Left lung (tissue), 14 donors: ENCODE measurements at places on chromosomes 2 and 18. TPM values are rescaled to one million over a fixed set of nuclear protein-coding genes. Genes with fewer than 3 reads are reported as not detected.

DNA sequence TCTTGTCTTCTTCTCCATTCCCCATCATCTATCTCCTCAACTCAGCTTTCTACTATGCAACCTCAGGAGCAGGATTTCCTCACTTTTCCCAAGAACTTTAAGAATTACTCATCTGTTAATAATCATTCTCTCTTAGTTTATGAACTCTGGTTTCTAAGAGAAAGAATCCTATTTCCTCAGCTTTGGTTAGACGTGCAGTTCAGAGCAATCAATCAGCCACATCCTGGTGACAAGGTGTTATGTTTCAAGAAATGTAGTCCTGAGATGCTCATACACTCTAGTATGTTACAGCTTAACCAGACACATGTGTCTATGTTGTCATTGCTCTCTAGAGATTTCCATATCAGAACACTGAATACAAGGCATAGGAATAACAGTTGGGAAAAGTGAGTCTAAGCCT lies 277.9 kb downstream of the MBD2 start:
- no peak for DNase-seq

DNA sequence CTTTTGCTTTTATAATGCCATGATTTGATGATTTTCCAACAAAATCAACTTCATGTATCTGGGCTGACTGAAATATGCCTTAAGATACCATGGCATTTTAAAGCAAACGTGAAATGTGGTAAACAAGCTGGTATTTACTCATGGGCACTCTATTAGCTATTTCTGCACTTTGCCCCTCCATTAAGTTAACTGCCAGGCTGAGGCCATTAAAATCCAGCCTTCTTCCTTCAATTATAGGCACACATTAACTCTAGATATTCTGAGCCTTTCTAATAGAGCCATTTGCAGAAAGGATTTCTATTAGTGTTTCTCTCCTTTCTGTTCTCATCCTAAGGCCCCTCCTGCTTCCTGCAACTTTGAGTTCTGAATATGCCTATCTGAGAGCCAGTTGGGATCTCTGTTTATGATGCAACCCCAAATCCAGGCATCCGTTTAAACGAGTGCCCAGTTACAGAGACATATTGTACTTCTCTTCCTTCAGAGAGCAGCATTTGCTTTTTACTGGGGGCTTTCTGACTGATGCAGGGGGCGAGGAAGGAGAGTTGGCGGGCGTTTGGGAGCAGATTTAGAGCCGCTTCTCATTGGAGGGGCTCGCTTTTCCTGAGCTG lies 1.6 kb upstream of the KCNJ3 start:
- no peak for DNase-seq

DNA sequence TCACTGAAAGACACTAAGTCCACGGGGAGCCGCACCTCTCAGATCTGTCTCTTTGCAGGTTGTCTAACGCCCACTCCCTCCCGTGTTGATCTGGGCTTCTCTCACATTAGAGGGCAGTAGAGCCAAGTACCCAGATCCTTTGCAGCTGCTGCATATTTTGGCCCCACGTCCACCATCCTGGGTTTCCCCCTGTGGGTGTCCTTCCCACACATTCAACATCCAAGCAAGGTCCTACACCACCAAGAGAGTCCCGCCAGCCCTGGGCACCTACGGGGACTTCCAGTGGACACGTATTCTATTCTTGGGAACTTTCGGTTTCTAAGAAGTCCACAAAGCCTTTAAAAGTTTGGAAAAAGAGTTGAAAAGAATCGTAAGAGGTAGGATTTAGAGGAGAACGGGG lies 116.6 kb downstream of the ATL2 start:
- no peak for DNase-seq

- no peak for DNase-seq
These were observed 46.1 kb upstream of the SH3BP4 start for GRCh38 chr2:234905547-234906265.

GRCh38 chr2:183579686-183580085 lies 455.4 kb downstream of the NUP35 start:
- DNase-seq: no peak

PRKD3 gene
- polyA plus RNA-seq: 53.6 TPM

- DNase-seq: no peak
These were observed 657.0 kb upstream of the SYT4 start for GRCh38 chr18:43934322-43934721.

DNA sequence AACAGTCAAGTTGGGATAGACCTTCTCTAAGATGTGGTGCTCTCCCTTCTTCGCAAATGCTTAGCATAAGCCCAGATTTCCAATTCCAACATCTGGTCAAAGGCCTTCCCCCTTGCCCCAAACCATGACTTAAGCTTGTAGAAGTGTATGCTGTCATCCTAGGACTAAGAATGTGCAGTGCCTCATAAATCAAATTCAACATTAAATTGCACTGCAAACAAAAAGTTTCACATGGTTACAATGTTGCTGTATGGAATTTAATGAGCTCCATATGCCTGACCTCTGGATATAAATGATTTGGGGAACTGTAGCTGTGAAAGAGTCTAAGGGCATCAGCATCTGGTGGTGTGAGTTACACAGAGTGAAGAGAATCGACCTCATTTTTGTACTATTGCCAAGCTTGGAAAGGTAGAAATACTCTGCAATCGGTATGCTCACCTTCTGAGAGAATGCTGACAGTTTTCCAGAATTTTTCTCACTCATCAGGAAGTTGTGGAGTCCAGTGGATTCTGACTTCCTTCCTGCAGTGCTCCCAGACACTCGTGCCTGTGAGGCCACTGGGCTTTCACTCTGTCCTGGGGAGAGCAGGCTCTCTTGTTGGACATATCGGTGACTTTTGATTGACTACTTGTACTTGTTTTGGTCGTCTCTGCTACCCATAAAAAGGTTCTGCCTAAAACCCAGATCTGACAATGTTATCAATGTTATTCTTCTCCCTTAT lies 40.6 kb downstream of the FASTKD2 start:
- DNase-seq: no peak

CCDC102B gene
- polyA plus RNA-seq: 15.2 TPM

DNA sequence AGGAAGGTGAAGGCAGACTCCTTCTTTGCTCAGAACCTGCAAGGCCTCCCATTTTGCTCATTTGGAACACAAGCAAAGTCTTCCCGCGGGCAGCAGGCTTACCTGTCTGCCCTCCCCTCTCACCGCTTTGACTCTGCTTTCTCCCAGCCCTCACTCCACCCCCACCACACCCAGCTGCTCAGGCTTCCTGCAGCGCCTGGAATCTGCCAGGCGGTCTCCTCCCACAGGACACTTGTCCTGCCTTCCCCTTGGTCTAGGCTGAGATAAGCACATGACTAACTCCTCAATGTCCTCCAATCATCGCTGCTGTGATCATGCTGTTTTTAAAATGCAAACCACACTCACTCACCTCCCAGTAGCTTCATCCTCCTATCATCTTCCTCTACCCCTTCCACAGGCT lies 430.0 kb downstream of the ZNF516 start:
- no peak for DNase-seq

EDAR gene
- polyA plus RNA-seq: 8.1 TPM

- DNase-seq: no peak
These were observed 127.7 kb downstream of the MYCN start for GRCh38 chr2:16067866-16068551.

DNA sequence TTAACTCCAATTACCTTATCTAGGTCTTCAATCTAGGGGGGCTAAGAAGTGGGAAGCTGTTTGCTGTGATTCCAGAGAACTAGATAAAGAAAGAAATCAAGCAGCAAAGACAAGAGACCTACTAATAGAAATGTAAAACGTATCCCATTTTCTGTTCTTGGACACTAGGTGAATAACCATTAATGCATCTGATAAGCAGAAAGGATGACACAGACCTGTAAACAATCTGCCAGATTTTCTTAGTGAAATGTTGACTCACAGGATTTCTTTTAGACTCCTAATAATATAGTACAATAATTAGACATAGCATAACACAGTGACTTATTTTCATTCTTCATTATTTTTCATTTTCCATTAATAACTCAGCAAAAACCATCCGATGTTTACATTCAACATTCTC lies 1.3 kb downstream of the WDR35 start:
- DNase-seq: no peak

GRCh38 chr2:232817756-232818155 lies 41.4 kb upstream of the KCNJ13 start:
- DNase-seq: no peak

- DNase-seq: peak; percentile 76
These were observed 85.1 kb upstream of the ACAA2 start for GRCh38 chr18:49898421-49898820.

PKDCC gene
- 136 TPM for polyA plus RNA-seq

GRCh38 chr2:205148755-205149154 lies 533.5 kb upstream of the NRP2 start:
- no peak for DNase-seq

DNA sequence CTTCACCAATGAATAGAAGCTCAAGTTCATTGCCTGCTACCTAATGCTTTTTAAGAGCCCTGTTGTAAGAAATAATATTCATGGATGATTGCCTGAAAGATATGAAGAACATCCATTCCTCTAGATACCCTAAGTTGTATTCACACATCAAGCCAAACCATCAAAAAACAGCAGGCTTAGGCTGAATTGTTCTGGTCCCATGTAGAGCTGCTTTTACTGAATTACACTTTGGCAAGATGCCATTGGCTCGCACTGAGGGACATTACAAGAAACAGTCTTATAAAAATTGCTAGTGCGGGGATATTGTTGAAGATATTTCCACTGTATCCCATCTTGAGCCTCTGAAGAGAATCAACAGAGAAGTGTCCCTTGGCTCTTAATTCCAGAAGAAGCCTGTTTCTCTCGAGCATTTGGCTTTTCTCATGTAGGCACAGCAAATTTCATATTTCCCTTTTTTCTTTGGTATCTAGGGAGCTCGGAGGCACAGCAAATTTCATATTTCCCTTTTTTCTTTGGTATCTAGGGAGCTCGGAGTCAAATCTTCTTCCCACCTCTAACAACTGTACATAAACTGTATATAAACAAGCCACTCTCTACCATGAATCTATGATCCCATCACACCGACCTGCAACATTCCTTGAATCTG lies 107.5 kb downstream of the COLEC12 start:
- DNase-seq: no peak

ANTXR1 gene
- 85.8 TPM for polyA plus RNA-seq

CNDP1 gene
- 0.27 TPM for polyA plus RNA-seq

DNA sequence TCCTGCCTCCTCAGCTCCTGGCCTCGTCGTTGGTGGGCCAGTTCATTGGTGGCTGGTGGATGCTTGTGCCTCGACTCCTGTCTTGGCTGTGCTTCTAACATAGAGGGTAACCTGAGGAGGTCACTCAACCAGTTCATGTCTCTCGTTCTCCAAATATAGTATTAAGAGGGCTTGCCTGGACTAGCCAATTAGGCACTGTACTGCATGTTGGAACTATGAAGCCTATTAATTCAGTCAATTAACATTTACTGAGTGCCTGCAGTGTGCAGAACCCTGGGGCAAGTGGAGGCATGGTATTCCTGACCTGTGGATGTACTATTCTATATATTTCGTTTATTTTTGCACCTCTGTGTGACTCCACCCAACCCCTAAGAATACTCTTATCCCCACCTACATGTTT lies 89.9 kb upstream of the PELI1 start:
- no peak for DNase-seq
